AG04449 (cell line): ENCODE measurements at places on chromosomes 16 and 17.

GRCh38 chr16:4494746-4495490 is 18.7 kb downstream of the HMOX2 start:
- DNase-seq: no peak

GRCh38 chr17:59093145-59093701 is 13.5 kb downstream of the TRIM37 start:
- DNase-seq: no peak

DNA sequence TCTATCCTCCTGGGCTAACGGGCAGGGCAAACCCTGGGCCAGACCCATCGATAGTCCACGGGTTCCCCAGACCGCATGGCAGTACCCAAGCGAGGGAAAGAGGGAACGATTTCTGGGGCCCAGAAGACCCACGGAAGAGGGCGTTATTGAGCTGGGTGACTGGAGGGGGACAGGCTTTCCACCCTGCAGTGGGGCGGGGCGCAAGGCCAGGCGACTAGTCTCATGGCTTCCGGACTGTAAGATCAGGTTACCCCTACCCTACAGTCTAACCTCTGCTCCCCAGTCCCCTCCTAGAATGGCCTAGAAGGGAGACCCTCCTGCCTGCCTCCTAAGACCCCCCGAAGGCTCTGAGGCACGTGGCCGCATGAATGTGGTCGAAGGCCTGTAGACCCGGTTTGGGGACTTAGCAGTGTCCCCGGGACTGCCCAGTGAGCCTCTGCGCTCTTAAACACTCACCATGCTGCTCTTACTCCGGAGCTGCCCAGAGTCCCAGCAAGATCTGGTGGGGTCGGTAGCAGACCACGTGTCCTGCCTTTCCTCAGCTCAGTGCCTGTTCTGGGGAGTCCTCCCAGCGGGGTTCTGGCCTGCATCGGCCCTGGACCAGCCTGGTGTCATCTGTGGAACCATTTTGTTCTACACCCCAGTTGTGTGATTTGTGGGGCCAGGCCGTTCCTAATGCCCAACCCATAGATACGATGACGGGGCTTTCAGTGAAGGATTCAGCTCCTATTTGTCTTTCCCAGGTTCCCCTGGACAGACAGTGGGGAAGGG is 13.2 kb upstream of the AURKB start:
- DNase-seq: no peak

DNA sequence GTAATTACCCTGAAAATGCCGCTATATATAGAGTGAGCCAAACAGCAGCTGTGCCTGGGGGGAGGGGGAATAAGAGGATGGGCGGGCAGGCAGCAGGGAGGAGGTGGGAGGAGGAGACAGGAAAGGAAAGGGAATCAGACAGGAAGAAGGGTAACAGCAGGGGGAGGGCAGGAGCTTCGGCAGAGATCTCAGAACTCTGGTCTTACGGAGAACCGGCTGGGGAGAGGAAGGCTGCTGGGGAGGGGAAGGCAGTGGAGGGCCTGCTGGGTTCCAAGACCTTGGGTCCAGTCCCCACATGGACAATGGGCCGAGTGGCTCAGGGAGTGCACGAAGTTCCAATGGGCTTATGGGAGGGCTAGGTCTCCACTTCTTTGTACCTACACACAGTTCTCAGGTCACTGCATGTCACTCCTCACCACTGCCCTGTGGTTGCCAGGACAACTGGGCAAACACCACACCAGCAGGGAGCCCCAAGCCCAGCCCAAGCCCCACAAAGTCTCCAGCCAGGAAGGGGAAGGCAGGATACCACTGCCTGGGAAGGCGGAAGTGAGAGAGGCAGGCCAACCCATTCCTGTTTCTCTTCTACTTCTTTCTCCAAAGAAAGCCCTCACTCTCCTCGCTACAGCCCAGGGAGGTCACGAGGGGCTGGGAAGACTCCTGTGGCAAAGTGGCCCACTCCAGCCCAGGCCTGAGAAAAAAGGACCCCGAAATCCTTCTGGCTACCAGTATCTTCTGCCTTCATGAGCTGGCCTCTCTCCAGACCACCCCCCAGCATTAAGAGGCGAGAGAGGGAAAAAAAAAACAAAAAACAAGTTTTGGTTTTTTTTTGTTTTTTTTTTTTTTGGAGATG is 25.3 kb downstream of the G6PC3 start:
- no peak for DNase-seq

GRCh38 chr16:12087901-12088421 is 111.4 kb downstream of the SNX29 start:
- no peak for DNase-seq
